ENCODE measurements at places on chromosomes 1 and 21. TPM values are rescaled to one million over a fixed set of nuclear protein-coding genes. Genes with fewer than 3 reads are reported as not detected.

The APOBEC4 gene
- not detected for polyA plus RNA-seq

The DCDC2B gene
- 2.1 TPM for polyA plus RNA-seq

DNA sequence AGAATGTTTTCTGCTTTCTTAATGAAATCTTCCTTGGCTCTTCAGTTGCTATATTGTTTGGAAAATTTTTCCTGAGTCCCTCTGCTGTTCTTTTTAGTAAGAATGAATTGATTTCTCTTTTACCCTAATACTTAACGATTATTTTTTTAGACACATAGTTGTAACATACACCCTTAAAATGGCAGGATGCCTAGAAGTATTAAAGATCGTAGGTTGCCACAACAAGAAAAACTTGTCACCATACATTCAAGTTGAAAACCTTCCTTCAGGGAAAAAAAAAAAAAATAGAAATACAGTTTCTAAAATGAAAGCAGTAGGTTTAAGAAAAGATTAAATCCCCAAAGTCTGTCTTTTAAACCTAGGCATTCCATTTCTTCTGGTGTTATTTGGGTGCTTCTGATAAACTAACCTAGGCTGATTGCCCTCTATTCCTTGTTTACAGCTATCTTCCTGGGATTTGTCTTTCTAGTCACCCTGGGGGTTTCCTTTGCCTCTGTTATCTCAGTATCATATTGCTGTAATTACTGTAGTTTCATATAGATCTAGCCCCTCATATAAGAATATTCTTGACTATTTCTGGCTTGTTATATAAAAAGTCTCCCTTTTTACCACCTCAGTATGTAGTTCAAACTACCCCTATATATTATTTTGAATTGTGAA, 16.8 kb downstream of the SUCO start:
- no peak for DNase-seq

DNA sequence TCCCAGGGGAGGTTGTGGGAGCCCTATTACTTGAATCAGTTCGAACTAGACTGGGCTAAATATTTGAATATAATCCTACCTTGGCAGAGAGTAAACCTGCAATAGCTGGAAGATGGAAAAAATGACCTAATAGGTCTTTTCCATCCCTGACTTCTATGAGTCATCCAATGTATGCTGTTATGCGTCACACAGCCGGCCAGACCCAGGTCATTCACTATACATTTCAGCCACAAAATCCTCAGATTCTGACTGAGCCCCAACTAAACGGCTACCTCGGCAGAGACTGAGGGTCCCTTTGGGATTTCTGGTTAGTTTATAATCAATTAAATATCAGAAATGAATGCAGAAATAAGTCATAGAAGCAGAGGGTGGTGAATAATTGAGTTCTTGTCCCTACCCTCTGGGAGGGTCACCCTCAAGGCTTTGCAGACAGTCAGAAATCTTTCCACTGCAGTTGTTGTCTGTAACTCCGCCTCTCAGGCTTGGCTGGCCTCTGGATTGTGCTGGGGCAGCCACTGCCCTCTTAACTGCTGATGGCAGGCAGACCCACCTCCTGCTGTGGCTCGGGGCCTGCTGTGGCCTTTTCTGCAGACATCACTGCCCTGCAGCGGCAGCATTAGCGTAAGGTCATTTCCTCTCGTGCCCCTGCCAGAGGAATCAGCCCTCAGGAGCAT, 240.5 kb downstream of the TGFB2 start:
- no peak for DNase-seq

The ACTN2 gene
- polyA plus RNA-seq: 1.0 TPM

DNA sequence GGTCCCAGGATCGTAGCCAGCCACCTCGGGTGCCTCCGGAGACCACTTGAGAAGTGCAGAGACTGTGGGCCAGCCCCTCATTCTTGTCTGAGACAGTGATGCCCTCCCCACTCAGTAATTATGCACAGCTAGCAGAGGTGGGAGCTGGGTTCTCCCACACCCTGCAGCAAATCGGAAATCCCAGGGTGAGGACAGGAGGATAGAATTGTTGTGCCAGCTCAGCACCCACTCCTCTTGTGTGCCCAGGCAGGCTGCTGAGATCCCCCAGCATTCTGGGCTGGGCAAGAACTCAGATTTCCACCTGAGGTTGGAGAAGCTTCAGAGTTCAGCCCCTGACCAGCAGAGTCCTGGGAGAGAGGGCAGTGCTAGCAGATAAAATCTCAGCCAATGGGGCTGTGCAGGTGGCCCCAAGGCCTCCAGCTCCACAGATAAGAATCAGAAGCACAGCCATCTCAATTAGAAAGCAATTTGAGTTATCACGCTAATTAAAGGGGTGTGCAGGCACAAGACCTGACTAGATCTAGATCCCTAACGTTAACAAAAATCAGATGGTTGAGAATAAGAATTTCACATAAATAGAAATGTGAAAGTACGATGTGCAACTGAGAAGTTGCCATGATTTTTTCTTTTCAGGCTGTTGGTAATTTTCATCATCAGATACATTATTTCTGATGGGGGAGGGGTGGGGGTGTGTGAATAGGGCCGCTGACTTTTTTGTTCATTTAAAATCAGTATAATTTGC, 45.5 kb upstream of the IRF2BP2 start:
- DNase-seq: no peak

GRCh38 chr1:115555446-115555845, 86.3 kb upstream of the VANGL1 start:
- no peak for DNase-seq

- no peak for DNase-seq
These were observed 400.0 kb upstream of the PKN2 start for GRCh38 chr1:88284066-88284465.

The PAPPA2 gene
- 33.2 TPM for polyA plus RNA-seq

DNA sequence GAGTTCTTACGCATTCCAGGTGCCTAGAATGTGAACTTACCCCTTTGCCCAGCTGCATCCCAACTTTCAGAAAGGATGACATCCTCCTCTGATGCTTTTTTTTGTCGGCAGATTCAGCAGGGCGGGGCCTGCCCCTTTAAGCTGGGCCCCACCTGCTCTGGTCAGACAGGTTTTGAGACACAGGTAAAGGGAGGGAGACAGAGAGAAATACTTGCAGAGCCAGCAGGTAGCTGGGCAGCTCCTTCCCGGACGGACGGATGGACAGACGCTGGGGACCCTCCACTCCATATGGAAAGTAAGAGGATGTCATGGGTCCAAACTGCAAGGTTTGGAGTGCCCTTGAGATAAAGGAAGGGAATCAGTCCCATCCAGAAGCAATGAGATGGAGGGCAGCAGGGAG, at the start of gene TMEM79:
TSS of gene TMEM79 (plus strand) at position 214 of the 400 bp plus-strand sequence. CDS start 902 bp downstream, outside the sequence.
- DNase-seq: no peak

DNA sequence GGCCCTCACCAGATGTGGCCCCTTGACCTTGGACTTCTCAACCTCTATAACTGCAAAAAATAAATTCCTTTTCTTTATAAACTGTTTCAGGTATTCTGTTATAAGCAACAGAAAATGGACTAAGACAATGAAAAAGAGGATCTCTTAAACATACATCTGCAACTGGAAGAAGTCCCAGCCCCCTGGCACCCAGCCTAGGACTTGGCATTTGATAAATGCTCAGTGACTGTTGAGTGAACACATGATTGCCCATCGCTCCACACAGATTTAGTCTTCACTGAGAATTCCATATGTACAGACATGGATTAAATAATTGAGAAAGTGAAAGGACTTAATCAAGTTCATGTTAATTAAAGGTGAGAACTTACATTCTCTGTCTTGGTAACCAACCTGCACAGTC, 344.9 kb upstream of the RUNX1 start:
- no peak for DNase-seq

DNA sequence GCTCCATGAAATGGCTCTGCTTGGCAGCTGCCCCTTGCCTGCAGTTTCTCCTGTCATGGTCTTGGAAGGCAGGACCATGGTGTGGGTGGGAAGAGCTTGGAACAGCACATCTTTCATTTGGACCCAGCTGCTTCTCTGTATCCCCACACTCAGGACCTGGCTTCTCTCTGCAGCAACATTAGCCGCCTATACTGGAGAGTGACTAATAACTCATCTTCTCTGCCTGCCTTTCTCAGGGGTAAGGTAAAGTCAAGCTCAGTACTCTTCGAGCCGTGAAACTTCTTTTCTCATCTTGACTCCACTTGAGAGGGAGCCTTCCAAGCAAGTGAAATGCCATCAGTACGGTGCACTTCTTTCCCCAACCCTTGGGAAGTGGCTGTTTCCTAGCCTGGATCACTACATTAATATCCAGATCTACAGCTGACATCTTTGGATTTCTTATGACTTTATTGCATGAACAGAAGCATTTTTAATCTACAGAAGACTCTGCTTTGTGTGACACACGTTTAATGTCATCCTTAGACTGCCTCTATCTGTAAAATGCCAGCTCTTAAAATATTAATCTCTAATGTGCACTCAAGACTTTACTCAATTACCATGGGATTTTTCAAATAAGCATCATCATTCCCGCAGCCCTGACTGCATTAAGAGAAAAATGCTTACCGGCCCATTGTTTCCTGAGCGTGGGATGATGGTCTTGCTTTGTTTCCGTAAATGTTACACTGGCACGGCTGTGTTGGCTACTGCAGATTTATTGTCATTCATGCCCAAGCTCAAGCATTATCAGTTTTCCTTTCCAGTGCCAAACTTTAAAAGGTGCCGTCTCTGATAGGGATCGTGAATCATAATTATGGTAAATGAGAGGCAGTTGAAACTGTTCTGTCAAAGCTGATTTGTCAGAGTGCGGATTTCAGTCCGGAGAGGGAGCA, 242.9 kb downstream of the HHAT start:
- DNase-seq: no peak

GRCh38 chr1:156270314-156270713, 12.3 kb downstream of the SMG5 start:
- no peak for DNase-seq

DNA sequence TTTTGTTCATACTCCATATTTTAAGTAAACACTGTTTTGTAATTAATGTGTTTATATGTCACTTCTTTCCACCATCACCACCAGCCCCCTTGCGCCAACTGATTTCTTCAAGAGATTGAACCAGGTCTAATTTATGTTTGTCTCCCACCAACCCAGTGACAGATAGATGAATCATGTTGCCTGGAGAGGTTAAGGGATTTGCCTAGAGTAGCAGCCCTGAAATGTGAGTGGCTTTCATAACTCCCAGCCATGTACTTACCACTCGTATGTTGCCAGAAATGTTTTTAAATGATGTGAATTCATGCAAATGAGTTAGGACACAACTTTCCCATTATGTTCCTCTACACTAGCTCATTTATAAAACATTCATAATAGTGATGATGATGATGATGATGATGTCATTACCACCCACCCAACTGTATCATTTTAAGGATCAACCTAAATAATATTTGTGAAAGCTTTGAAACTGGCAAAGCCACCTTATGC, 86.9 kb downstream of the LRRC8D start:
- no peak for DNase-seq

The PFDN2 gene
- 68.8 TPM for polyA plus RNA-seq

- no peak for DNase-seq
These were observed 25.2 kb downstream of the IL12RB2 start for GRCh38 chr1:67332653-67333529.

The SMYD2 gene
- 40.8 TPM for polyA plus RNA-seq

- no peak for DNase-seq
These were observed 124.0 kb downstream of the NGF start for GRCh38 chr1:115214098-115214497.

DNA sequence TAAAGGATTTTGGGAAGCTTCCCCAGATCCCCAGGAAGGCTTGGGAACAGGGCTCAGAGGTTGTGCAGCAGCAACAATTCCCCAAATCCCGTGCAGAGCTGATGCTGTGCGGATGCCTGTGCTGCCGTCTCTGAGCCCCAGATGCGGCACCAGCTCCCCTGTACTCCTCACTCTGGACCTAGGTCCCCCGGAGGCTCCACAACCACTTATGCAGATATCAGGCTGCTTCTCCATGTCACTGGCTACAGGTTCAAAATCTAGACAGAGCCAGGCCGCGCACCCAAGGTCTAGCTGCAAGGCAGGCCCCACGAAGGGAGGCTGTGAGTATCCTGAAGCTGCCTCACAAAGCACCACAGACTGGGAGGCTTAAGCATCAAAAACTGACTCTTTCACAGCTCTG, 81.6 kb downstream of the PDE9A start:
- DNase-seq: no peak

DNA sequence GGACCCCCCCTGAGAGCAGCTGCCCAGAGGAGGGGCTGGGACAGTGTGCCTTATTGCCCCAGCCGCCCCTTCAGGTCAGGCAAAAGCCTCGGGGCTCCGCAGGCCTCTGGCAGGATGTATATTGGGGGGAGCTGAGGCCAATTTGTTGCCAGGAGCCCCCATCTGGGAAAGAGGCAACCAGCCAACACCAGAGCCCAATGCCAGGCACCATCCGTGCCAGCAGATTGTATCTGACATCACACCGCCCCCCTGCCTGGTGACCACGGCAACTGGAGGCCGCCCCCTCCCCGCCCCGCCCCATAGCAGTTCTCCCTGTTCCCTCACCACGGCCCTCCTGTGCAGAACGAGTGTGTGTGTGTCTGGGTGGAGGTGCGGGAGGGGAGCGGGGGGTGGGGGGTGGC, 3.6 kb upstream of the PLEKHG5 start:
- DNase-seq: no peak

GRCh38 chr1:9253004-9253403, 18.4 kb downstream of the H6PD start:
- DNase-seq: peak; percentile 69

DNA sequence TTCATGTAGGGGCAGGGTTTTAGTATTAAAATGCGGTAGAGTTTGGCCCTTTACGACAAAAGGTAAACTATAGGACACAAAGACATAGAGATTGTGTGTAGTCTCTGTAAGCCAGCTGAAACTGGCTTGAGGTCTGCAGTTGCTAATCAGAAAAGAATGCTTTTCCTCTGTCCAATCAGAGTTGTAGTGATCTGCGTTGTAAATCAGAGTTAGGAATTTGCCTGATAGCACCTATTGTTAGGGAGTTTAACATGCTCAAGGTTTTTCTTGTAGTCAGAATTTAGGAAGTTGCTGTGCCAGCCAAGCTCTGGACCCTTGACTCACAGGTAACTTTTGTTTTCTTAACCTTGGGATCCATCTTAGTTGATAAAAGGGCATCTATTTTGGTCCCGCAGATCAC, 61.2 kb upstream of the VTCN1 start:
- no peak for DNase-seq

- DNase-seq: no peak
These were observed 6.7 kb upstream of the PYHIN1 start for GRCh38 chr1:158924677-158925076.

The CYP2J2 gene
- polyA plus RNA-seq: 1.4 TPM

- DNase-seq: no peak
These were observed 549.2 kb upstream of the BRINP3 start for GRCh38 chr1:191026828-191027227.

GRCh38 chr1:5856246-5856815, 135.9 kb downstream of the NPHP4 start:
- no peak for DNase-seq

The S100A1 gene
- 29.1 TPM for polyA plus RNA-seq

The SERPINC1 gene
- polyA plus RNA-seq: 0.84 TPM

GRCh38 chr1:211923095-211923494, 92.5 kb upstream of the LPGAT1 start:
- no peak for DNase-seq

- DNase-seq: no peak
These were observed 2.1 kb downstream of the RBM15 start for GRCh38 chr1:110341146-110341871.

GRCh38 chr1:34236089-34236488, 59.4 kb downstream of the C1orf94 start:
- no peak for DNase-seq

- DNase-seq: no peak
These were observed 51.8 kb downstream of the CD160 start for GRCh38 chr1:145771056-145771455.

The ITLN2 gene
- polyA plus RNA-seq: not detected

GRCh38 chr1:47647327-47647845, 209.5 kb downstream of the FOXD2 start:
- DNase-seq: no peak

- no peak for DNase-seq
These were observed 3.4 kb downstream of the ABCG1 start for GRCh38 chr21:42222386-42222785.

- no peak for DNase-seq
These were observed 10.9 kb upstream of the ADAMTS5 start for GRCh38 chr21:26977746-26978145.
